ENCODE measurements at places on chromosomes 1 and 21.
A peak's percentile ranks its signal among the peaks of the same experiment; 100 is the strongest.

DNA sequence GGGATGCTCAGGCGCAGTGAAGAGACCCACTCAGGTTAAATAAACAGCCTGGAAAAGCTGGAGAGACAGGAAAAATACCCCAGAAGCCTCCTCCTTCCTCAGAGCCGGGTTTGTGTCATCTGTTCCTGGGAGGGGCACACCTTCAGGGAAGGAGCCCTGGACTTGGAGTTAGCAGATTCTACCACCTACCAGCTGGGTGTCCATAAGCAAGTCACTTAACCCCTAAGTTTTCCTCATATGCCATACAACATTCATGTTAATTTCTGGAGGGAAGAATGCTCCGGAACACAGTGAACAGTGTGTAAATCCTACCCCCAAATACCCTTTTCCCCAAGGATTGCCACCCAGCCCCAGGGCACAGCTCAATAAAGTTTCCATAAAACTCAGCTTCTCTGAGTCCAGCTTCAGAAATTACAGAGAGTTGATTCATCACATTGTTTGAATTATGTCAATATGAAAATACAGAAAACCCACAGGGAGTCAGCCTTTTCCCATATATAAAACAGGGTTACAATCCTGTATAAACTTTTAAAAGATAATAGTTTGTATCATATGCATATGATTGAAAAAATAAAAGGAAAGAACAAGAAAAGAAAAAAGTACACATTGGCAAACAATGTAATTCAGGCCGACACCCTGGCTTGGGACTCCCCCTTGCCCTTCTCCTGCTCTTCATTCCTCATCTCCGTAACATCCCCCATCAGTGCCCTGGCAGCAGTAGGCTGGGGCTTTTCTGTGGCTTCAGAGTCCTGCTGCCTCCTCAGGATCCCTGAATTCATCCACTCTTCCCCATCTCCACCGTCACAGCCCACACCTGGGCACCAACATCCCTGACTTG is 291.8 kb upstream of the USP24 start:
- DNase-seq = no peak

DNA sequence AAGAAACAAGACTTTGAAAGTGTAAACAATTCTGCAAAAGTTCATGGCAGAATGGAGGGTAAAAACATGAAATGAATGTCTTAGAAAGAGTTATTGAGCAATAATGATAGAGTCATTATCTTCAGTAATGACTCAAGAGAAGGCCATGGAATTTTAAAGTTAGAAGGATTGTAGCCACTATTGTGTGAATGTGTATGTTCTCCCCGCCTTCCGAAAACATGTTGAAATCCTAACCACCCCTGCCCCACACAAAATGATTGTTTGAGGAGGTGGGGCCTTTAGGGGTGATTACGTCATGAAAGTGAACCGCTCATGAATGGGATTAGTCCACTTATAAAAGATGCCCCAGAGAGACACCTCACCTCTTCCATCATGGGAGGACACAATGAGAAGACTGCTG is 93.8 kb upstream of the CCDC190 start:
- DNase-seq = no peak

DNA sequence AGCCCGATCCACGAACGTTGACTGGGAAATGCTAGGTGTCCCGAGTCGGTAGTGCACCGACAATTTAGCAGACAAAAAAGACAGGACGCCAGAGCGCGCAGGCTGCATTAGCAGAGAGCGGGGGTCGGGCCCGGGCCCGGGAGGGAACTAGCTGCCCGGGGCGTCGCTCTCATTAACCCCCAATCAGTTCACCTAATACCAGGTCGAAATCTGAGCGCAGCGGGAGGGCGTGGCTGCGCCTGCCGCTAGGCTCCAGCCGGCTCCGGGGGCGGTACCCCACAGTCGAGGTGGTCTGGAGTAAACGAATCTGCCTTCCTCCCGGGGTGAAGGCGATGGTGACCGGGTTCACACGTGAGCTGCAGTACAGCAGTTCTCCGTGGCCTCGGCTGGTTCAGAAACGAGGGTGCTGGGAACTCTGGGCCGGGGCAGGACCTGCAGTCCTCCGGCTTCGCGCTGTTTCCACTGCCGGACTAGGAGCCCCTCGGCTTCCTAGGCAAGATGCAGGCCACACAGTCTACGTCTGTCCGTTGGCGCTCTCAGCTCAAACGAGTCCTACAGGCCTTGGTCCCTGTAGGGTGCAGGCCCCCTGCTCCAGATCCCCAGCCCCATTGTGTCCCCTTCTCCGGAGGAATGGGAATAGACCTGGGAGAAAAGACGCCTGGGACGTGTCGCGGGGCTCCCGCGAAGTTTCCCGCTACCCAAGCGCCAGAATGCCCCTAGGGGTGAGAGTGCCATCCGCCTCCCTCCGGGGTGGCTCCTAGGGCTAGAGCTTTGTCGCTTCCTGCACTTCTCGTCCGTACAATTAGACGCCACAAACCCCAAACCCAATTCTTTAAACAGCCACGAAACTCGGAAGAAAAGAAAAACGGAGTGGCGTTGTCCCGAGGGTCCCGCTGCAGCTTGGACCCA is 2.0 kb downstream of the GFI1 start:
- peak; percentile 44 for DNase-seq

GRCh38 chr21:44987886-44988606 is 48.2 kb downstream of the SLX9 start:
- no peak for DNase-seq

DNA sequence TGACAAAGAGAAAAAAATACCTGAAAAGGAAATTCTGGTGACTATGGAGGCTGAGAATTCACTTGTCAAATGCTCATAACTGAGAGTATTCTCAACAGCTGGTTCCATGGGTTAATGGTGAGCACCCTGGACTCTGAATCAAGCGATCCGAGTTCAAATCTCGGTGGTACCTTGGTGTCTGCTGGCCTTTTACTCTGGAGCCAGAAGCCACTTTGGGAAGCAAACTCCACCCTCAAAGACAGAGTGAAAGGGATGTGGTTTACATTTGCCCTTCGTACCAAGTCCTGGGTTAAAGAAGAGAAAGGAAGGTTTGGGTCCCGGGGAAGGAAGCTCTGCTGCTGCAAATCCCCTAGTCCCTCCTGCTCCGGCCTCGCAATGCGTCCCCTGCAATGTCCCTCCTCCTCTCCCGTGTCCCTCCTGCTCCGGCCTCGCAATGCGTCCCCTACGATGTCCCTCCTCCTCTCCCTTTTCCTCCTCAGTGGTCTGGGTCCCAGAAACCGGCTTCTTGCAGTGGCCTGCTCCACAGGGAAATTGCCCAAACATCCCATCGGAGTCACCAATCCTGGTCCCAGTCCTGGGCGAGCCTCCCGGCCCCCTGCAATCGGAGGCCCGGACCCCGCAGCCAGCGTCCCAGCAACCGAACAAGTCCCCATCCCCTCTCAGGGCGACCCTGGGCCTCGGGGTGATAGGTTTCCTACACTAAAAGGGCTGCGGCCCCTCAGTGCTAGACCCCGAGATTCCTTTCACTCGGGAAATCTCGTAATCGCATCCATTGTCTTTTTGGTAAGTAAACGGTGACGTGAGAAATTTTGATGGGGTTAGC is 129.4 kb downstream of the PPIAL4G start:
- no peak for DNase-seq

- no peak for DNase-seq
These were observed 9.3 kb downstream of the CDK18 start for GRCh38 chr1:205513774-205514173.

DNA sequence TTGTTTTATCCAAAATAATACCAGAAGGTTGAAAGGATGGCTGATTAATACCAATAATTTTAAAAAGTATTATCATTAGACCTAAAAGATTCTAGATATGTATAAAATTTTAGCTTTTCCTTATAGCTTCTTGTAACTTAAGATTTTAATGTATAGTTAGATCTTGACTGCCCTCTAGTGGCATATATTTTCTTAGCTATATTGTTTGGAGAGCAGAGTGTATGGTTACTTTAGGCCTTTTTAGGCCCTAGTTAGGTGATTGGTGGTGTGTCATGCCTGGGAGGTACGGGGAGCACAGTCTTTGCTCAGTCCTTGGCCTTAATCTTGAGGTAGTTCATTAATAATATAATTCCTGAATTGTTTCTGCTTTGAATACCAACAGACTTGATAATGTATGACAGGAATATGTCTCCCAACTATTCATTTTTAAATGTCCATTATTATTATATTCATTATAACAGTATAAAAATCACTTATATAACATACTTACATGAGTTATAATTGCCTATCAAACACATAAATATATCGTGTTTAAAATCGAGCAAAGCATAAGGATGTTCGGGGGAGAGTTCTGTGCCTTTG is 328.4 kb downstream of the ZP4 start:
- no peak for DNase-seq

GRCh38 chr1:40898431-40898901 is 36.3 kb upstream of the CITED4 start:
- DNase-seq = no peak

- DNase-seq = no peak
These were observed 44.1 kb downstream of the TRPM2 start for GRCh38 chr21:44397431-44398031.

DNA sequence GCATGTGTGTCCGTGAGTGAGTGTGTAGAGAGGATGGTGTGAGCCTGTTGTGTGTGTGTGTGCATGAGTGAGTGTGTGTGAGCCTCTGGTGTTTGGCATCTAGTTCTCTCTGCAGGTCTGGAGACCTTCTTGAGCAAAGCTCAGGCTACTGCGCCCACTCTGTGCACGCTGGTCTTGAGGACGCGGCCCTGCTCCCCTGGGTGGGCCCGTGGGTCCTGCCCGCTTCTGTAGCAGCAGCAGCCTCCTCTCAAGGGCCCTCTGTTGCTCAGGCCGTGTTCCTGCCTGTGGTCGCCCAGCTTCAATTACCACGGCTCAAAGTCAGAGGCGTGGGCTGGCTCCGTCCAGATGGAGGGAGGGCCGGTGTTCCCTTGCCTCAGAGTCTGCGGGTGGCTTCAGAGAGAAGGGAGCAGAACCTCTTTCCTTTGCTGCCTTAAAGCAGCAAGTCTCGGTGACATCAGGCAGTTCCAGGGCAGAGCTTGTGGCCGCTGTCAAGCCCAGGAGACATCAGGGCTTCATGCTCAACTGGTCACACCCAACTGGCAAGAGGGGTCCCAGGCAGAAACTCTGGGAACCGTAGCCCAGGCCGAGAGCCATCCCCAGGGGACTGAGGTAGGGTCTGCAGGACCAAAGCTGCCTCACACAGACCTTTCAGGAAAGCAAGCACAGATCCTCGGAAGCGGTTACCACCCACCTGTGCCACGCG is 270.6 kb upstream of the VAMP3 start:
- DNase-seq = no peak

GRCh38 chr1:17867470-17867869 is 112.3 kb downstream of the ACTL8 start:
- no peak for DNase-seq

Data from T-helper 9 cell (primary cell).